ENCODE measurements at places on chromosomes 7 and 10.

- DNase-seq, result no peak
These were observed 1.2 kb downstream of the GTF2IRD1 start for GRCh38 chr7:74454925-74455288.

- DNase-seq, result no peak
These were observed 790 bp upstream of the PITX3 start for GRCh38 chr10:102242118-102242485.

DNA sequence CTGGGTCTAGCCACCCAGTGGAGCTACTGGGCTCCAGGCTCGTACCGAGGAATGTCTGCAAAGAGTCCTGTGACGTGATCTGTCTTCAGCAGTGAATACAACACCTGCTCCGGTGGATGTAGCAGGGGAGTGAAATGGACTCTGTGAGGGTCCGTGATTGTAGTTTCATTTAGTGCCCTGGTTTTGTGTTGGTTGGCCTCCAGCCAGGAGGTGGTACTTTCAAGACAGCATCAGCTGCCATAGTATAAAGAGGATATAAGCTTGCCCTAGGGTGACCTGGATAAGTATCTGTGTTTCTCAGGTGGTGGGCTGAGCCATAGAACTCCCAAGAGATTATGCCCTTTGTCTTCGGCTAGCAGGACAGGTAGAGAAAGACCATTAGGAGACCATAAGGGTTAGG is 24.6 kb upstream of the WNT2 start:
- no peak for DNase-seq

- peak; percentile 93 for DNase-seq
These were observed 94.0 kb upstream of the ZMIZ1 start for GRCh38 chr10:78974617-78975317.

GRCh38 chr10:50929670-50930069 is 44.2 kb upstream of the A1CF start:
- DNase-seq, result no peak

DNA sequence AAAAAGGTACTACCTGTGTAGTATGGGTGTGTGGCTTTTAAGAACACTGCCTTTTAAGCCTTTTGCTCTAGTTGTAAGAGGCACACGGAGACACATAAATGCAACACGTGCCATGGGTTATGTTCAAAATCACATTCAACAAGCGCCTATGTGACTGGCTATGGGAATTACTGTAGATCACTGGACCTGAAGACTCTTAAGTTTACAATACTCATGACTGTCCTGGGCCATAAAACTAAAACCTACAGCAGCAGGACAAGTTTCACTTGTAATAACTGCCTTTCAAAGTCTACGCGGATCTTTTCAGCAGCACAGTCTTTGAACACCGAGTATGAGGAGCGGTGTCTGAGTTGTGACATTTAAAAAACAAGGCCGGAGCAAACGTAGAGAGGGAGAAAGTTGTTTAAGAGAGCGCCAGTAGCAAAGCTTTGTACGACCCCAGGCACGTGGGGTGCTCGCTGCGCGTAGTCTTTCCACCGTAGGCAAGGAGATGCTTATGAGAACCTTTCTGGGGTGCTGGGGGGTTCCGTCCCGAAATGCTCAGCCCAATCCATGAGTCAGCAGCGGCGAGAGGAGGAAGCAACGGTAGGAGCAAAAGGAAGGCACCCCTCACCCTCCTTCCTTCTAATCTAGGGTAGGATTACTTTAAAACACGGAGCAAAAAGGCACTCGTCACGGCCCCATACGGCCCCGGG is 662 bp downstream of the DNAJC2 start:
- no peak for DNase-seq

GRCh38 chr10:63562857-63563256 is 41.7 kb downstream of the REEP3 start:
- DNase-seq, result no peak

DNA sequence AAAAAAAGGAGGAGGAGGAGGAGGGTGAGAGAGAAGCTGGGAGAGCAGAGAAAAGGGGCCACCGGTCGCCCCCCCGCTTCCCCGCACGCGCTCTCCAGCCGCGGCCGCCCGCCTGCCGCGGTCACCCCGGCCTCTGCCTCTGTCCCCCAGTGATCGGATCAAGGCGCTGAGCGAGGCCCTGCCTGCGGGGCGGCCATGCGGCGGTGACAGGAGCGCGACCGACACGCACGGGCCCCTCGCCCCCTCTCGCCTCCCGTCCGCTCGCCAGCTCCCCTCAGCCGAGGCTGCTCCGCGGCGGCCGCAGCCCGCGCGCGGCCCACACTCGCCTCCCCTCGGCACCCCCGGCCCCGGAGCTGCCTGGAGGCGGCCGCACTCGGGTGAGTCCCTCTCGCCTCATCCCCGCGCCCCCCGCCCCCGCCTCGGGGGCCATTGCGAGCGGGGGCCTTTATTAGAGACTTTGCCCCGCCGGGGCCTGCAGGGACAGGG is at the start of gene GTF2I:
Gene GTF2I (plus strand): TSS at position 27 of the 486 bp plus-strand sequence. CDS start 31,411 bp downstream, outside the sequence.
- DNase-seq, result no peak

DNA sequence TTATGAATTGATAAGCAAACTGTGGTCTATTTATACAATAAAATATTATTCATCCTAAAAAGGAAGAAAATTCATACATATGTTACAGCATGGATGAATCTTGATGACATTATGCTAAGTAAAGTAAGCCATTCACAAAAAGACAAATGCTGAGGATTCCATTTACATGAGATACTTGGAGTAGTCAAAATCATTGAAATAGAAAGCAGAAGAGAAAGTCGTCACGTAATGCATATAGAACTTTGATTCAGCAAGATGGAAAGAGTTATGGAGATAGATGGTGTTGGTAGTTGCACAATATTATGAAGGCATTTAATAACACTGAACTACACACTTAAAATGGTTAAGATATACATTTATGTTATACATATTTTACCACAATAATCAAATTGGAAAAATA is 309.7 kb upstream of the KLF6 start:
- DNase-seq, result no peak

DNA sequence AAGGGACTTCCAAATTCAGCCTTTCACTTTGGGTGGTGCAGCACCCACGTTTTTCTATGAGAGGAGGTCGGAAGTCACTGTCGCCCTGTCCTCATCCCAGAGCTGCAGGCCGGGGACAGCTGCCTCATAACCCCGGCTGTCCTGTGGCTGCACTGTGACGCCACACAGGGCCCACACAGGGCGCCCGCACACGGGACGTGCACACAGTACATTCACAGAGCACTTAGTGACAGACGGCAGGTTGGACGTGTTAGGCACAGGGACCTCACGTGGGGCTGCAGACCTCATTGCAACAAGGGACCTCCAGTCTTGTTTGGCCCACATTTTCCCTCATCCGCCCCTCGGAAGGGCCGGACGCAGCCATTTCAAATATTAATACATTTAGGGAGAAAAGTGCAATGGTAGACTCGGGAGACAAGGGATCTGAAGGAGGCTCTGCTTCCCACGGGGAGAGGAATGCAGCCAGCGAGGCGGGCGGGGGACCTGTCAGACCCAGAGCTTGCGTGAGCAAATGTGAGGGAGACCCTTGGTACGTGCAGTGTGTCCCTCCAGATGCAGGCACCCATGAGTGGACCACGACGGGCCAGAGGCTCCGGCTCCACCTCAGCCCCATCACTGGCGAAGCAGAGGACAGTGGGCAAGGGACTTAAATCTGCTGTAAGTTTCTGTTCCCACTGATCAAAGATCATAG is 86.7 kb downstream of the VOPP1 start:
- no peak for DNase-seq

GRCh38 chr7:94400022-94400421 is 5.3 kb downstream of the COL1A2 start:
- DNase-seq, result no peak

DNA sequence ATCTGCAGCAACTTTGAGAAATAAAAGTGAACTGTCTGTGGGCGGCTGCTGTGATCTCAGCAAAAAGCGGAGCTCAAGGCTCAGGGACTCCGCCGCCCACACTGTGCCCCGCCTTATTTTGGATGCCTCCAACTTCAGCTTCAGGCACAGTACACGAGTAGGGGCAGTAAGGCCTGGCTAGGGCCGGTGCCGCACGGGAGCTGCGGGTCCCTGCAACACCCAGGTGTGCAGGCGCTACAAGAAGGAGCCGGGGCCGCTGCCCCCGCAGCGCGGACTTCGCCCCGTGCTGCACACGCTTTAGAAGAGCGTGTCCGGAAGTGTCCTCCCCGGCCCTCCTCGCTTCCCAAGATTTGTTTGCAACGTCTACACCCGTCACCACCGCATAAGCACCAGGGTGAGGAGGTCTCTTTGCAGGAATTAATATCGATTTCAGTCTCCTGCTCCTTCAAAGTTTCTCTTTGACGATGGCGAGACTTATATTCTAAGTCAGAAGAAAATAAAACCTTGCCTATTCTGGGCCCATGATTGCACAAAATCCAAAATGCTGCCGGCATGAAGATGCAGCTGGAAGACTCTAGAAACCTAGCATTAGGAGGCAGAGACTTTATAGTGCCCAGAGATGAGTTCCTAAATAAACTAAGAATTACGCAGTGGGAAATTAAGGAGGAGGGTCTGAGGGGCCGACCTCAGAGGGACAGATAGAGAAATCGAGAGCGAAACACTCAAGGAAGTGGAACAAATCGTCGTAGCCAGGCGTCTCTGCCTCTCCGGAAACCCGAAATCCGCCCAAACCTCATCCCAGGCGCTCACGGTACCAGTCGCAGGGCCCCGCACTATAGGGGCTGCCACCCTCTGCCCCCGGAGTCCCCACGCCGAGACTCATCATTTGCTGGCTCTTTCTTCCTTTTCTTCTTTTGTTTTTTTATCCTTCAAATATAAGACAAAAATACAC is 6.4 kb downstream of the VAX1 start:
- no peak for DNase-seq

DNA sequence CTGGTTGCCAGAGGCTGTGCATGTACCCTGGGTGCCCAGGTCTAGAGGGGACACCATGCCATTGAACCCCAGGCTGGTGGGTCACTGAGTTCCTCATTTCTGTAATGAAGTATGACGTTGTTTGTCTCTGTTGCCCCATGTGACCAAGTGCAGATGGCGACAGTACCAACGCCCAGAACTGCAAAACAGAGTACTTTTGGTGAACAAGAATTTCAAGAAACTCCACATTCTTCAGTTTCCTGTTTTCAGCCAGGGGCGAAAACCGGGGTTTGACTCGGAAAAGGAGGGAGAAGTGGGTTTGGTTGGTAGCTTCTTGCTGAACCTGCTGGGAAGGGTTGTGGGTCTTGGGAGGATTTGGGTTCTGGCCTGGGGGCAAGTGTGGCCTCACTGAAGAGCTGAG is 18.2 kb downstream of the CYP17A1 start:
- no peak for DNase-seq

- DNase-seq, result no peak
These were observed 58.7 kb upstream of the NANOS1 start for GRCh38 chr10:118970770-118971169.

DNA sequence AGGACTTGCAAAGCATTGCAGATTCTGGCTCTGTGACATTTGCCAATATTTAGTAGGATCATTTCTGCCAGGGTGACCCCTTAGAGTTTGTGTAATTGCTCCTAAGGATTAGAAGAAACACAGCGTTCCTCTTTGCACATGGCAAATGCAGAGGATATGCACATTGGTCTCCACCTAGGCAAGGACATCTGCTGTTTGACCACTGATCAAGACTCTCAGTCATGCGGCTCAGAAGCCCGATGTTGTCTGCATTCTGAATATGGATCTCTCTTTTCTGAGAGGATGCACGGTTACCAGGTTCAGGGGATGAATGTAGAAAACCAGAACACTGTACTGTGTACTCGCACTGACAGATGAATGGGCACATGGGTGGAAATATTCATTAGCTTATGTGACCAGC is 180.6 kb upstream of the AGK start:
- no peak for DNase-seq

DNA sequence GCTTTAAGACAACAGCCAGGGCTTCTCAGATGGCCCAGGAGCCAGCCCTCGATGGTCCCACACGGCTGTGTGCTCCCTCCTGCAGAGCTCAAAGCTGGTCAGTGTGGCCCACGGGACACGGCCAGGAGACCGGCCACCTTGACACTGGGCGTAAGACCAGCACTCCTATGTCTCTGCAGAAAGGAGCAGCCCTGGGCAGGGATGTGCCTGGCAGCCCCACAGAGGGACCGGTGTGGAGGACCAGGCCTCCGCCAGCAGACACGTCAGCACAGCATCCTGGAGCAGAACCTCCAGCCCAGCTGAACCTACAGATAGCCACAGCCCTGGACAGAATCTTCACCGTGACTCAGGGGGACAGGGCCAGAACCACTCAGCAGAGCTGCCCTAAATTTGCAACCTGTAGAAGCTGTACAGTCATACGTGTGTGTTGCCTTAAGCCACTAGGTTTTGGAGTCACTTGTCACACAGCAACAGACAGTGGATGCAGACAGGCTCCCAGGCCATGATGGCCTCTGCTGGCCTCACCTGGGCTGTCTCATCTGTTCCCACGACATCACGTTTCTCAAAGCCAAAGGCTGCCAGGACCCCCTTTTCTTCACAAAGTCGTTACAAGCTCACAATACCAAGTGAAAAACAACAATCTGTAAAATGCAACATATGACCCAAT is 132.4 kb downstream of the DIP2C start:
- DNase-seq, result no peak

DNA sequence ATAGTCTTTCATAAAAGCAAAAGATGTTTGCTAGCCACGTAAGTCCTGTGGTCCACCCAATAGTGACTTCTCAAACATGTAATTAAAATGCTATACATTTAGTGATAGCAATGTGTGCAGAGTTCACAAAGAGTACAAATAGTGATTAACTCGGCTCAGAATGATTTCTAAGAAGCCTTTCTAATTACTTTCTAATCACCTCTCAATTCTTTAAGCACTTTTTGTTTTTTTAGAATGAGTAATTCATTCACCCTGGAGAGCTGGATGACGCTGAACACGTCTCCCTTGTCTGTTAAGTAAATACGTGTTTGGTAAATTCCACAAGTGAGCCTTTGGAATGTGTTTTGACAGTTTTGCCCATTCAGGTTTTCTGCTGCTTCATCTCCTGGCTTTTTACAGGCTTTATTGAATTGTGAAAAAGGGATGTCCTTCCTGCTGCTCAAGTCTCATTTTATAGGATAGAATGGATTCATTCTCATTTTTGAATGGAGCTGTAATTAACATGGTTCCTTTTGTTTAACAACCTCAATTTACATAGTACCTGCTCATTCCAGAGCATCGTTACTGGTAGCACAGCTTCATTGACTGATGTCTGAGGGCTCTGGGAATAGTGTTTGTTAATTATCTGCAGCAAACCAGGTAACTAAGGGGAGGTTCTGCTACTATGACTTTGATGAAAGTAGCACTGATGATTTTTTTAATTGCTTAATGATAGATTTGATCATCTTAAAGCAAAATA is 212.1 kb downstream of the VTI1A start:
- DNase-seq, result peak; percentile 46

GRCh38 chr7:44854644-44855364 is 6.9 kb upstream of the H2AZ2 start:
- no peak for DNase-seq

- DNase-seq, result no peak
These were observed 66.5 kb downstream of the DGKB start for GRCh38 chr7:14836006-14836405.
